MCF 10A (cell line): ENCODE measurements at places on chromosomes 2 and 18.

DNA sequence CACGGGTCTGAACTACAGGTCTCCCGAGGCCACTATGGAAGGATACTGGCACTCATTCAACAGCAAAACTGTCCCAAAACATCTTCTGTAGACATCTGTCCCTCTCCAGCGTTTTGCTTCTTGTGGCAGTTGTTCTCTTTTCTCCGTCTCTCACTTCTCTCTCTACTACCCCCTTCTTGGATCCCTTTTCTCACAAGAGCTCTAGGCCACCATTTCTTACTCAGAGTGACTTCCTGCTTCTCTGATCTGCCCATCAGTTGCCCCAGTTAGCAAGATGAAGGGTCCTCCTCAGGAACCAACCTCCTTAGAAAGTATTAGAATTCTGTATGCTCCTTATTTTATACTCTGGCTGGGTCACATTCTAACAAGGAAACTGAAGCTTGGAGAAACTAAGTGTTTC, 32.6 kb downstream of the BCL2 start:
- no peak for DNase-seq

DNA sequence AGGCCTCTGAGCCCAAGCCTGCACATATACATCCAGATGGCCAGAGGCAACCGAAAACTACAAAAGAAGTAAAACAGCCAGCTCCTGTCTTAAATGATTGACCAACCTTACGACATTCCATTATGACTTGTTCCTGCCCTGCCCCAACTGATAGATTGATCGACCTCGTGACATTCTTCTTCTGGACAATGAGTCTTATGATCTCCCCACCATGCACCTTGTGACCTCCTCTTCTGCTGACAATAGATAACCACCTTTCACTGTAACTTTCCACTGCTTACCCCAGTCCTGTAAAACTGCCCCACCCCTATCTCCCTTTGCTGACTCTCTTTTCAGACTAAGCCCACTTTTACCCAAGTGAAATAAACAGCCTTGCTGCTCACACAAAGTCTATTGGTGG, 670.0 kb upstream of the PKDCC start:
- no peak for DNase-seq

- DNase-seq = no peak
Observed at GRCh38 chr2:79799729-79800128, 286.9 kb downstream of the CTNNA2 start.

GRCh38 chr2:233798335-233799086, 20.4 kb downstream of the MROH2A start:
- no peak for DNase-seq

- DNase-seq = no peak
Observed at GRCh38 chr18:58990720-58991119, 126.0 kb downstream of the ZNF532 start.

GRCh38 chr2:209145941-209146681, 277.7 kb upstream of the MAP2 start:
- no peak for DNase-seq

DNA sequence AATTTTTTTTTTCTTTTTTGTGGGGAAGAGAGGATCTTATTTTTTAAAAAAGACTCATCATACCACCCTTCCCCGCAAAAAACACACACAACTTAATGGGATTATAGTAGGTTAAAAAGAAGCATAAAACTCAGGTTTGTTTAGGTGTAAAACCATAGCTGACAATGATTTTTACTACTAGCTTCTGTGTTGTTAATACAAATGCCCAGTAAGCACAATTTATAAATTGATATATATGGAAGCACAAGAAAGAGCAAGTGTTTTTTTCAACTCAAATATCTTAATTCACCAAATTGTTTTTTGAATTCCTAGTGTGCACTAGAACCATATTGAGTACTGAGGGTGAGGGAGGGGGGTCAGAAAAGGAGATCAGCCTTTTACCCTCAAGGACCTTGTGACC, 7.0 kb downstream of the STAT4 start:
- DNase-seq = no peak

DNA sequence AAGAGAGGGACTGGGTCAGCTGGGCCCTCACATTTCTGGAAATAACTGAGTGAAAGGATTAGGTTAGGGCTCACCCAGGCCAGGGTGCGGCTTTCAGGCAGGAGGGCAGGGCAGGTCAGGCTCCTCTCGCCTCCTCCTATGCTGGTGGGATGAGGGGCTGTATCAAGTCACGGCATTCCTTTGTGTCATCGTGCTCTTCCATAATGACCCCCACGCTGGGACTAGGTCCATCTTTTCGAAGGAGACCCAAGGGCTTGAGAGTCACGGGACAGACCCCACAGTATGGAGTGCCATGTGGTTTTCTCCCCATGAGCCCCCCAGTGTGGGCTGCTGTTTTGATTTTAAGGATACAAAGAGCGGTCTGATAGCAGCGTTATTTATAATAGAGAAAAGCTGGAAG, 137.8 kb upstream of the COPS8 start:
- no peak for DNase-seq

GRCh38 chr18:60862988-60863387, 470.2 kb upstream of the CDH20 start:
- no peak for DNase-seq

- no peak for DNase-seq
Observed at GRCh38 chr18:71049893-71050292, 761.0 kb downstream of the SOCS6 start.

DNA sequence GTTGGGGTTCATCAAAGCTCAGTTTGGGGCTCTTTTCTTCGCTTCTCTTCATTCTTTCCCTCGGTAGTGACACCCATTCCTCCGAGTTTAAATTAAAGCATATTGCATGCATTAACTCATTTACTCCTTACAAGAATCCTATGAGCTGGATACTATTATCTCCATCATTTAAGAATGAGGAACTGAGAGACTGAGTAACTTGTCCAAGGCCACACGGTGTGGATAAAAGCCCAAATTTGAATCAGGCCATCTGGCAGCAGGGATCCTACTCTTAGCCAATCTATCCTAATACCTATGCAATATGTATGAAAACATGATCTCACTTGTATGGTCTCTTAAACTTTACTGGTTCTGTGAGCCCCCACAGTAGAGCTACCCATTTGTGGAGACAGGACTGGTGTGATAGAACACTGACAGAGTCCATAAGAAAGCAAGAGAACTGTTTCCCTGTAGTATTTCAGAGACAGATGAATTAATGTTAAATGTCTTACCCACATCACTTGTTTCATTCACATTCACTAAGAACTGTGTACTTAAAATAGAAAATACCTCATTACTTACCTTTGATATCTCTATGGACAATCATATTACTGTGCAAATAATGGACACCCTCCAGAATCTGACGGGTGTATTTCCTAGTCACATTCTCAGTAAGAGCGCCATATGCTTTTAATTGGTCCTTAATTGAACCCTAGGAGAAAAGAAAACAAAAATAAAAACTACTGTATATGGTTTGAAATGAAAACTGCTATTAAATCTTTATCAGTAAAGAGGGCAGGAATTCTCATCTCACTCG, 20.4 kb upstream of the ERCC3 start:
- no peak for DNase-seq

GRCh38 chr18:10064267-10064666, 150.5 kb downstream of the VAPA start:
- DNase-seq = no peak

- no peak for DNase-seq
Observed at GRCh38 chr2:168461942-168462331, 5.9 kb downstream of the CERS6 start.
